ENCODE measurements at places on chromosomes 11 and 22. TPM values are rescaled to one million over a fixed set of nuclear protein-coding genes. Genes with fewer than 3 reads are reported as not detected.
A peak's percentile ranks its signal among the peaks of the same experiment; 100 is the strongest.

Gene HOATZ
- not detected for total RNA-seq

Gene UCP3
- under 0.01 TPM for total RNA-seq

Gene MPEG1
- not detected for total RNA-seq

Gene MUC5AC
- not detected for total RNA-seq

- no peak for DNase-seq
These were observed 1.2 kb downstream of the GRK2 start for GRCh38 chr11:67267188-67268080.

- no peak for DNase-seq
These were observed 88.5 kb upstream of the ALX4 start for GRCh38 chr11:44398266-44399030.

DNA sequence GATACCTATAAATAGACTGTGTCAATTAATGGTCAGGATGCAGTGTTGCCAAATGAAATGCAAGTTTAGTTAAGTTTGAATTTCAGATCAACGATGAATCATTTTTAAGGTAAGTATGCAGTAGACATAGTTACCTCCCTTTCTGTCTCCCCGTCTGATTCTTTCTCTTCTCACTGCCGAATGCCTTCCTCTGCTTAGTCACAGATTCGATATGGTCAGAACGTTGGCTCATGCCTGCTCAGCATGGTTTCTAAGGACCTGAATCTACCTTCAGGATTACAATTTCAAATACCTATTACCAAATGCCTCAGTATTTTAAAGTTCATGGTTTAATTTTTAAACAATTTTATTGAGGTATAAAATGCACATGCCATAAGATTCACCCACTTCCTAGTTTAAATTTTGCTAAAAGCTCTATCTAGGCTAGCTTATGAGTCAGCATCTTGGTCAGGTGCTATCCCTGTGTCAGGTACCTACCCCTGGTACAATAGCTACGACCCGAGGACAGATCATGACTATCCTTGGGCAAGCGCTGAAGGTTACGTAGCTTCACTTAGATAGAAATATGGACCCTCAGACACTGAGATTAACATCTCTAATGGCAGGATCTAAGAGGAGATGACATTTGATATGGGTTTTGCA lies 78.2 kb upstream of the SPON1 start:
- no peak for DNase-seq

DNA sequence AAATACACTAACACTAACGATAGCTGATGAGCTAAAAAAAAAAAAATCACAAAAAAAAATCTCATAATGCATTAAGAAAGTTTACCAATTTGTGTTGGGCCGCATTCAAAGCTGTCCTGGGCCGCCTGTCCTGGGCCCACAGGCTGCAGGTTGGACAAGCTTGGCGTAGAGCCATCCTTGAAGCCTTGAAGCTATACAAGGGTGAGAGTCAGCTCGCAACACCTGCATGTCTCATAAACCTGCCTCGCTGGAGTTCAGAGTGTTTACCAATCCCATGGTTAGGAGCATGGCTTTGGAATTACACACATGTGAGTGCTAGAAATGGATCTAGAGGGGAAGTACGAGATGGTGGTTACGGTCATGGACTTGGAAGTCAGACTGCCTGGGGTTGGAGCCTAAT lies 453.7 kb downstream of the INSC start:
- no peak for DNase-seq

GRCh38 chr11:61377461-61378160 lies 14.8 kb upstream of the TMEM216 start:
- DNase-seq, result peak; percentile 78

DNA sequence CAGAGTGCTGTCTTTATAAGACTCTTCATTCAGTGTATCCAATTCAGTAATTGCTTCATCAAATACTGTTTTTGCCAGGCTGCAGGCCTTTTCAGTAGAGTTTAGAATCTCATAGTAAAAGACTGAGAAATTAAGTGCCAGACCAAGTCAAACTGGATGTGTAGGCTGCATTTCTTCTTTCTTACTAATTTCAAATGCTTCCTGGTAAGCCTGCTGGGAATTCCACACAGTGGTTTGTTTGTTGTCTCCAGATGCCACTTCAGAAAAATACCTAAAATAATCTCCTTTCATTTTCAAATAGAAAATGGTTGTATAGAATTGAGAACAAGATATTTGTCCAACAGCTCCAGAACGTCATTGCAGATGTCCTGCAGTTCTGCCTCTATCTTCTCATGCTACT lies 34.7 kb downstream of the LDHAL6A start:
- DNase-seq, result peak; percentile 2

DNA sequence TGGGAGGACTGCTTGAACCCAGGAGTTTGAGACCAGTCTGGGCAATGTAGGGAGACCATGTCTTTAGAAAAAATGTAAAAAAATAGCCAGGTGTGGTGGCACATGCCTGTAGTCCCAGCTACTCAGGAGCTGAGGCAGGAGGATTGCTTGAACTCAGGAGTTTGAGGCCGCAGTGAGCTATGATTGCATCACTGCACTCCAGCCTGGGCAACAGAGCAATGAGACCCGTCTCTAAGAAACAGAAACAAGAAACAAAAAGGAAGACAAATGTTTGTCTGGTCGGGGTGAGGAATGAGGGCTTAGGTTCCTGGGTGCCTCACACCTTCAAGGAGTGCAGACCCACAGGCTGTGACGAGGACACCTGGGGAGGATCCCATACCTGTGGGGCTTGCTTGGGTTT lies 191.9 kb downstream of the CEP164 start:
- no peak for DNase-seq

DNA sequence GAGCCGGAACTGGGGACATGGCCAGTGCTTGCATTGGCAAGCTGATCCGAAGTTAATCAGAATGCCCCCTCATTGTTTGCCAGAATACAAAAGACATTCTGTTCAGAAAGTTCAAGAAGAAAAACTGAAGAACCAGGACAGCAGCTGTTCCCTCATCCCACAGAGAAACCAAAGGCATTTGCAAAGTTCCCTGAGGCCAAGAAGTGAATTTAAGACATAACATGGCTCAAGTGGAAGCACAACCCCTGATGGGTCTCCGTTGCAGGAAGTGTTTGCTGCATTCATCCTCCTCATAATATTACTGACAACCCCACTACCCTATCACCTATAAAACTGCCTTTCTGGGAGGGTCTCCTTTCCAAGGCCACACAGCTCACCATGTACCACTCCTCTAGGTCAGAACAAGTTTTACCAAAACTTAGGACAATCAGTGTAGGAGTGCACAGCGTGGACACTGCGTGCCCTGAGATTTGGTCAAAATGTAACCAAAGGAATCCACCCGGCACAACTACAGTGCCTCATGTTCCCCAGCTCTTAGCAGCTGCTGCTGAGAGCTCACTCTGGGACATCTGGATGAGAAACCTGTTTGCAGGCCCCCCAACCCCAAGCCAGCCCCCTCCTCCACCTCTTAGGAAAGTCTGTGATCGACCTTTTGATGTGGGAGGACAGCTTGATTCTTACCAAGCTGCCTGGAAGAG lies 101.6 kb upstream of the AKIP1 start:
- no peak for DNase-seq

DNA sequence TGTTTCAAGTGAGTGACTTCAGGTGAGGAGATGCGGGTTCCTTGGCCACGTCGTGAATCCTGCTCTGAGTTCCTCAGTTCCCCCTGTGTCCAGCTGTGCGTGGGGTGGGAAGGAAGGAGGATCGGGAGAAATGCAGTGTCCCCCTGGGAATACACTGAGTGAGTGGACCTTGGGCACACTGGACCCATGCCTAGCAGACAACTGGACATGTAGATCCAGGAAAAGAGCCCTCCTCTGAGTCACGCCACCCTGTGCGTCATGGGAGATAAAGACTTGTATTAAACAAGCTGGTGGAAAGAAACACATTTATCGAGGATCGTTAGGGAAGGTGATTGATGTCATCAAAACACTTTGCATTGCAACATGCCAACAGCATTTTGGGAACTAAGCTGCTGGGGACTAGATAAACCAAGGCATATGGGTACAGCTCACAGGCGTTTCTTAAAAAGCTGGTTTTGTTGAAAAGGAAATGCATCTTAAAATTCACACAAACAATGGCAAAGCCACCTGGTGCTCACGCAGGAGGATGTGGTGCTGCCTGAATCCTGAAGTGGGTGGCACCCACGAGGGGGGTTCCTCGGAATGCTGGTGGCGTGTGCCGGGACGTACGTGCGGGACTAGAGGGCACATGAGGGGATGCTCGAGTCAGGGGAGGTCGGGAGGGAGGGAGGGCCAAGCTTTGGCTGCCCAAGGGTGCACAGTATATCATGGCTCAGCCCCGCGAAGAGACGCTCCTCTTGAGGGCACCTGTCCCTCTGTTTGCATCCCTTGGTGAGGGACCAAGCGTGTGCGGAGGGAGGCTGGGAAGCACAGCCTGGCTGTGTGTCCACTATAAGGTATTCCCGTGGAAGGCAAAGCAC lies 303.5 kb downstream of the TBC1D22A start:
- DNase-seq, result peak; percentile 46

DNA sequence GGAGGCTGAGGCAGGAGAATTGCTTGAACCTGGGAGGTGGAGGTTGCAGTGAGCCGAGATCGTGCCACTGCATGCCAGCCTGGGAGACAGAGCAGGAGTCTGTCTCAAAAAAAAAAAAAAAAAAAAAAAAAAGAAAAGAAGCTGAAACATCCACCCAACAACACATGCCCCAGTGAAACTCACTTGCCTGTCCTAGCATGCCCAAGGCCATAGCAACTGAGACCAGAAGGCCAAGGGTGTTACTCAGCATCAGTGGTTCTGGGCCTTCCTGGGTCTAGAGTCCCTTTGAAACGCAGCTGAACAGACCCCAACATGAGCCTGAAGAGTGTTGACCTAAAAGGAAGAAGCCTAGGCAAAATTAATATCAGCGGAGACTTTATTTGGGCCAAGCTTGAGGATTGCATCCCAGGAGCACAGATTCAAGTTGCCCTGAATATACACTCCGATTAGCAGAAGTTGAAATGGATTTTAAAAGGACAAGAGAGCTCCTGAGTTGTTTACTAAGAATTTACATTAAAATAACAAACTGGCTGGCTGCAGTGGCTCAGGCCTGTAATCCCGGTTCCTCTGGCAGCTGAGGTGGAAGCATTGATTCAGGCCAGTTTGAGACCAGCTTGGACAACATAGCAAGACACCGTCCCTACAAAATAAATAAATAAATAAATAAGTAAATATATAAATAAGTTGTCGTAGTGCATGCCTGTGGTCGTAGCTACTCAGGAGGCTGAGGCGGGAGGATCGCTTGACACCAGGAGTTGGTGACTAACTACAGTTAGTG lies 7.0 kb downstream of the PRDX5 start:
- no peak for DNase-seq

GRCh38 chr11:66636411-66636810 lies 2.1 kb upstream of the RBM4 start:
- DNase-seq, result no peak

DNA sequence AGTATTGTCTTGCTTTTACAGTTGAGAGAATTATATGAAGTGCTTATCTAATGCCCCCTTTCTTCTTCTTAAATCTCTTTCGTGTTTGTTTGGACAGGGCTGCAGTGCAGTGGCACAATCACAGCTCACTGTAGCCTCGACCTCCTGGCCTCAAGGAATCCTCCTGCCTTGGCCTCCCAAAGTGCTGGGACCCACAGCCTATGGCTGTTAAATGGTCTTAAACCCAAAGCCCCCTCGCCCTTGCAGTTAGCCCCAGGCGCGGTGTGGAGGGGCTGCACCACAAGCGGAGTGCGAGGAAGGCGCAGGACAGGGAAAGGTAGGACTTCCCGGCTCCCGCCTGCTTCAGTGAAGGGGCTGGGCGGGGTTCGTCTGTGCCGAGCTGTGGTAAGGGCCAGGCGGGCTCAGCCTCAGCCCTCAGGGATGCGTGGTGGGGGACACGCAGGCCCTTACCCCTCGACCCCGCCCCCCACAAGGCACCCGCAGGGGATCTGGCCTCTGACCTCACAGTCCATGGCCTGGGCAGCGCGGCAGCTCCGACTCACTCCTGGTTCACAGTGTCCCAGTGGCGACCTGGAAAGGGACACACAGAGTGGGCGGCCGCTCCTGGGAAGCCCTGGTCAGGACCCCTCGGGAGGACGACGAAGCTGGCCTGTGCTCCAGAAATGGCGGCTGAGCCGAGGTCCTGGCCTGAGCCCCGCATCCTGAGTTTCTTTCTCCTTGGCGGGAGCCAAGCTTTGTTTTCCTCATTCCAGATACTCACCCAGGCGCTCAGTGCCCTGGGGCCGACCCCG lies 24.5 kb downstream of the BID start:
- DNase-seq, result no peak

GRCh38 chr11:117950301-117950700 lies 21.1 kb upstream of the TMPRSS13 start:
- no peak for DNase-seq
